ENCODE measurements at places on chromosomes 2 and 18.

GRCh38 chr2:42135381-42136312 lies 33.5 kb upstream of the EML4 start:
- no peaks in the 10 kb centered on the region for H3K36me3 ChIP-seq
- H3K27me3 ChIP-seq = no peaks in the 10 kb centered on the region
- no peak for DNase-seq

DNA sequence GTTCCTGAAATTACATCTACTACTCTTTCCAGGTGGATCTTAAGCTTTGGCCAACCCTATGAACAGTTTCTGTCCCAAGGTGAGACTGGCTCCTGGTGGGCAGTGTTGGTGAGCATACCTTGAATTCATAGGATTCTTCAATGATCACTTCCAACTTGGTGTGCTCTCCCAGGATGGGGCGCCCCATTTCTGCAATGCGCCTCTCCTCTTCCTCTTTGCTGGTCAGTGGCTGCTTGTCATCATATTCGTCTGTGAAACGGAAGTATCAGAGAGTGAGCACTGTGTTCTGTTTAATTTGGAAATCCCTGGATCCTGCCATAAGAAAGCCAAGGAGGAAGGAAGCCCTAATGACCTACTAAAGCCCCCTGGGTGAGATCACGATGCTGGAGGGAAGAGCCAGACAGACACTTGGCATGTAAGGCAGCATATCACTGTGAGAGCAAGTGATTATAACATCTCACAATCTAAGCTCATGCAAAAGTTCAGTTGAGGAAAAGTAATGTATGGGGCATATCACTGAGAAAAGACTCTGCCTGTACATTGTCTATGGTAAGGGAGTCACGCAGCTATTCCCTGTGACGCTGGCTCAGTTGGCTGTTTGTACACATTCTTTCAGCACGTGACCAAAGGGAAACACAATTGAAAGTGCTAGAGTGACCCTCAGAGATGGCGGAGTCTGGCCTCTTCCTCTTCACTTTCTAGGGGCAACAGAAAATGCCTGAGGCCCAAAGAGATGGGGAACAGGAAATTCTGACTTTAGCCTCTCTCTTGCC lies 287.0 kb downstream of the SLC8A1 start:
- H3K27me3 ChIP-seq = no peaks in the 10 kb centered on the region
- DNase-seq = peak; percentile 8
- no peaks in the 10 kb centered on the region for H3K36me3 ChIP-seq
- H3K4me1 ChIP-seq = no peaks in the 10 kb centered on the region

DNA sequence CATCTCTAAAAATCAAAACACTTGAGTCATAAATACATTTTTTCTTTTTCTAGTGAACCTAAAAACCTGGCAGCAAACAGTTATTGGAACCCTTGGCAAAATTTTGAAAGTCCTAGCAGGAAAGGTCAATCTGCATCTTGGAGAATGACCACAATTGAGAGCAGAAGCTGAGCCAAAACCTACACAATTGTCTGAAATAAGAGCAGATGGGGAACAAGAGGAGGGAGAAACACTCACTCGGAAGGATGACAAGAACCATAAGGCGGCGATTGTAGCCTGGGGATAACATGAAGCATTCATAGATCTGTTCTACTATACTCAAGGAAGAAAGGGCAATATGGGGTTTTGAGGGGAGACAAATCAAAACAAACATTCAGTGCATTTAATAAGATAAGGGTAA lies 117.0 kb downstream of the CHN1 start:
- H3K27me3 ChIP-seq = no peaks in the 10 kb centered on the region
- no peak overlapping the region for H3K4me3 ChIP-seq
- no peaks in the 10 kb centered on the region for H3K4me1 ChIP-seq
- no peaks in the 10 kb centered on the region for H3K36me3 ChIP-seq

DNA sequence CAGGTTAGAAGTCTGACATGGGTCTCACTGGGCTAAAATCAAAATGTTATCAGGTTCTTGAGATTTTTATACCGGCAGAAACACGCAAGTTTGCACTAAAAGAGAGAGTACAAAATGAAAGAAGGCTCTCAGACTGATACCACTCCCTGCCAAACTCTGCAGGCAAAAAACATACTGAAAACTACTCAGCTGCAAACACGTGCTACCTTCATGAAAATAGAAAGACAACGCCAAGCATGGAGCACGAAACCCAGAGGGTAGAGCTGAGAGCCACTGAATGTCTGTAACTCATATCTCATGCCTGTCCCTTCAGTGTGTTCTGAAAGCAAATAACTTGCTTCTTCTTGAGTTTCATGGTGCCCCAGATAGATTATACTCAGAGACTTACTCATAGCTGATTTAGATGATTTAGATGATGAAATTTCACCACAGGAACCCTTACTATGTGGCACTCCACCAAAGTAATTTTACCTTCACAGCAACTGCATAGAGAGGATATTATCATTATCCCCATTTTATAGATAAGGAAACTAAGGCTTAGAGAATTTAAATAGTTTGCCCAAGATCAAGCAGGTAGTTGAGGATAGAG lies 313.0 kb upstream of the SLC39A10 start:
- no peak overlapping the region for H3K4me3 ChIP-seq
- no peaks in the 10 kb centered on the region for H3K4me1 ChIP-seq
- H3K27me3 ChIP-seq = no peaks in the 10 kb centered on the region

DNA sequence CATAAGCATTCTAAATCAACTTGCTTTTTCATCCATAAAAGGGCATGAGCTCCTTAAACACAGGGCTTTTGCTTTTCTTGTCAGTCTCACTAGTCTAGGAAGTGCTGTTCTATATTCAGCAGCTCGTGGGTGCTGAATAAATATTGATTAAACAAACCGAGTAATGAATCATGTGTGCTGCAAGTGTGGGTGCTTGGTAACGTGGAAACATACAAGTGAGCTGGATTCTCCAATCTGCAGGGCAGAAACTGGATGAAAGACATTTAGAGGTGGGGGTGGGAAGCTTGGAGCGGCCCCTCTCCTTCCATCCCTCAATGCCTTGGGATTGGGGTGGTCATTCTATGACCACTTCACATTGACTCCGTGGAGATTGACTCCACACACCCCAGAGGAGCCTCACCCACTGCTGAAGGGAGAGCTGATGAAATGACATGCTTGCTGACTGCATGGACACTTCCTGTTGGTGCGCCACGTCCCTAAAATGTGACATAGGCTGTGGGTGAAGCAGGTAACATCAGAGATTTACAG lies 114.6 kb downstream of the DOCK10 start:
- no peaks in the 10 kb centered on the region for H3K27me3 ChIP-seq
- no peaks in the 10 kb centered on the region for H3K36me3 ChIP-seq
- no peak overlapping the region for H3K4me3 ChIP-seq
- peaks cover 22% of the 10 kb centered on the region for H3K4me1 ChIP-seq

GRCh38 chr18:7779211-7779610 lies 212.1 kb downstream of the PTPRM start:
- no peaks in the 10 kb centered on the region for H3K36me3 ChIP-seq
- H3K4me3 ChIP-seq = no peak overlapping the region
- DNase-seq = no peak
- H3K4me1 ChIP-seq = peaks cover 10% of the 10 kb centered on the region
- H3K27me3 ChIP-seq = no peaks in the 10 kb centered on the region

DNA sequence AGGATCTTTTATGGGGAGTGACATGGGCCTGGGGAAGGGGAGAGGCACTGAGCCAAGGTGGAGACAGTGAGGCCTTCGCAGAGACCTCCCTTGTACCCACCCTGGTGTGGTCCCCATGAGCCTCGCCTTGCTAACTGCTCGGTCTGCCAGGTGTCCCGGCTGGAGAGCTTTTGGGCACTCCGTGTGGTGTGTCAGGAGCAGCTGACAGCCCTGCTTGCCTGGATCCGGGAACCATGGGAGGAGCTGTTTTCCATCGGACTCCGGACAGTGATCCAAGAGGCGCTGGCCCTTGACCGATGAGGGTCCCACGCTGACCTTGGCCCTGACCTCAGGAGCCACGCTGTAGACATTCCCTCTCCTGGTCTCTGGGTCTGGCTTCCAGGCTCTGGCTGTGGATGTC lies 11.5 kb upstream of the SLC4A3 start:
- H3K27ac ChIP-seq = no peak overlapping the region
- H3K36me3 ChIP-seq = no peaks in the 10 kb centered on the region
- no peaks in the 10 kb centered on the region for H3K4me1 ChIP-seq
- no peak for DNase-seq
- H3K27me3 ChIP-seq = no peaks in the 10 kb centered on the region

- H3K4me1 ChIP-seq = no peaks in the 10 kb centered on the region
- H3K36me3 ChIP-seq = peaks cover 13% of the 10 kb centered on the region
- DNase-seq = no peak
- no peaks in the 10 kb centered on the region for H3K27me3 ChIP-seq
Measured at GRCh38 chr2:55311444-55311870, 42.4 kb upstream of the MTIF2 start.

DNA sequence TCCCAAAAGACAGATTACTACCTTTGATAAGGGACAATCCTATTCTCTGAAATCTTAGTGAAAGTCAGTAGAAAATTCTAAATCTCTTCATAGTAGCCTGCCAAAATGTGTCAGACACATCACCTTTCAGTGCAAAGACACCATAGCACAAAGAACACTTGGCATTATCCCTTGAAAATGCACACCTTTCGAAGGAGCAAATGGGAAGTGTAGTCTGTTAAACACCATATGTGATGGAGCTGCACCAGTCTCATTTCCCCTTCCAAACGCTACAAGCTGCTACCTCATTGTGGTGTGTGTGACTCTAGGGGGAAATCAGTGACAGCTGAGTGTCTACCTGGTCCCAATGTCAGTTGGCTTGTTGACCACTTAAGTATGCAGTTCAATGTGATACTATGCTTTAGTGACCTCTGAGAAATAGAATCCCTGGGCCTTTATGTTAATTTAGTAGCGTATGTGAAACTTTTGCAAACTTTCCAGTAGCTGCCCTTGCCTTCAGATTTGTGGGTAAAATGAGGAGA lies 551.7 kb downstream of the ARHGAP15 start:
- no peaks in the 10 kb centered on the region for H3K36me3 ChIP-seq
- no peaks in the 10 kb centered on the region for H3K27me3 ChIP-seq
- H3K27ac ChIP-seq = no peak overlapping the region

DNA sequence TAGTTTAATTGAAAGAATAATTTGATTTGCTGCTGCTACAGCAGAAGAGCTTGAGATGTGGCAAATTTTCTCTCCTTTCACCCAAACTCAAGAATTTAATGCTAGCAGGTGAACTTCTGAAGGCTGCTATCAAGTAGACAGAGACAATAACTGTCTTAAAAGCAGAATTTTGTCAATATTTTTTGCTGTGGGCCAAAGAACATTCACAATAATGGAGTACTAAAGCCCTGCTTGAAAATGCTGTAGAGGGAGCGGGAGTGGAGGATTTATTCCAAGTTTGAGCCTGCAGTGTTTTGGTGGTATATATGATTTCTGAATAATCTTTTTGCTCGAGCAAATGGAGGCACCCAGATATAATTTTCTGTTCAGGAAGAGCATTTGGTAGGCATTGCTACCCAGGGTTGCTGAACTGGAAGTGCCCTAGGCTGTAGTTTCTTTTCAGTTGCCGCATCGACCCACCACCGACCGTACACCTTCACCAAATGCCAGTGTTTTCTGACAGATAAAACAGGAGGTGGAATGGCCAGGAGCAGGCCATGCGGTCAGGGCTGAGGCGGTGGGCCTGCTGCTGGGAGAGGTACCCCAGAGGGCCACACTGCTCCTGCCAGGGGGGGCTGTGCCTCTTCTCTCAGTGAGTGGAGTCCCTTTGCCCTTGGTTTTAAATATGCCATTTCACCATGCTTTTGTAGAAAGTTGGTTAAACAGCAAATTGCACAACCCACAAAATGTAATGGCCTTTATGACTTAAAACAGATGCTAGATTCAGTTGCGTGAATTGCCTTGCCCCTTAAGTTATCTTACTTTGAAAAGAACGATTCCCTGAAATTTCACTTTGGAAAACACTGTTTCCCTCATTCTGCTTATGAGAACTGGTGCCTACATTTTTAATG lies 36.4 kb downstream of the TSHZ1 start:
- no peaks in the 10 kb centered on the region for H3K27me3 ChIP-seq
- H3K4me1 ChIP-seq = peaks cover 15% of the 10 kb centered on the region
- H3K27ac ChIP-seq = peak overlapping the region; percentile 85
- H3K4me3 ChIP-seq = no peak overlapping the region
- no peaks in the 10 kb centered on the region for H3K36me3 ChIP-seq

- H3K4me1 ChIP-seq = no peaks in the 10 kb centered on the region
- no peak overlapping the region for H3K4me3 ChIP-seq
- no peak overlapping the region for H3K27ac ChIP-seq
- H3K27me3 ChIP-seq = no peaks in the 10 kb centered on the region
- DNase-seq = no peak
- H3K36me3 ChIP-seq = no peaks in the 10 kb centered on the region
Measured at GRCh38 chr2:181252262-181253148, 204.7 kb upstream of the ITGA4 start.

- no peak overlapping the region for H3K27ac ChIP-seq
- no peak for DNase-seq
Measured at GRCh38 chr2:63856303-63856603, 14.6 kb downstream of the UGP2 start.

GRCh38 chr18:23574611-23575308 lies 11.5 kb downstream of the NPC1 start:
- H3K4me1 ChIP-seq = peaks cover 29% of the 10 kb centered on the region
- H3K27me3 ChIP-seq = no peaks in the 10 kb centered on the region
- H3K36me3 ChIP-seq = no peaks in the 10 kb centered on the region
- DNase-seq = no peak

GRCh38 chr2:53036196-53036595 lies 731.4 kb upstream of the CHAC2 start:
- H3K27me3 ChIP-seq = no peaks in the 10 kb centered on the region
- no peak overlapping the region for H3K27ac ChIP-seq
- no peaks in the 10 kb centered on the region for H3K36me3 ChIP-seq
- H3K4me1 ChIP-seq = no peaks in the 10 kb centered on the region
- DNase-seq = no peak

GRCh38 chr2:43201497-43201896 lies 24.9 kb downstream of the ZFP36L2 start:
- H3K4me1 ChIP-seq = no peaks in the 10 kb centered on the region
- no peak overlapping the region for H3K4me3 ChIP-seq
- H3K27me3 ChIP-seq = no peaks in the 10 kb centered on the region
- DNase-seq = no peak
- H3K27ac ChIP-seq = no peak overlapping the region

GRCh38 chr2:15733867-15734673 lies 142.4 kb downstream of the DDX1 start:
- DNase-seq = peak; percentile 76
- no peak overlapping the region for H3K4me3 ChIP-seq
- no peaks in the 10 kb centered on the region for H3K27me3 ChIP-seq
- H3K4me1 ChIP-seq = peaks cover 27% of the 10 kb centered on the region

GRCh38 chr2:37869771-37870170 lies 55.3 kb upstream of the RMDN2 start:
- H3K4me3 ChIP-seq = no peak overlapping the region
- H3K27ac ChIP-seq = no peak overlapping the region
- peaks cover 11% of the 10 kb centered on the region for H3K4me1 ChIP-seq

All from adrenal gland (tissue), 19 donors.